ENCODE measurements at places on chromosomes 3 and 15.

GRCh38 chr15:77790481-77790880 is 157.8 kb upstream of the LINGO1 start:
- DNase-seq = no peak

DNA sequence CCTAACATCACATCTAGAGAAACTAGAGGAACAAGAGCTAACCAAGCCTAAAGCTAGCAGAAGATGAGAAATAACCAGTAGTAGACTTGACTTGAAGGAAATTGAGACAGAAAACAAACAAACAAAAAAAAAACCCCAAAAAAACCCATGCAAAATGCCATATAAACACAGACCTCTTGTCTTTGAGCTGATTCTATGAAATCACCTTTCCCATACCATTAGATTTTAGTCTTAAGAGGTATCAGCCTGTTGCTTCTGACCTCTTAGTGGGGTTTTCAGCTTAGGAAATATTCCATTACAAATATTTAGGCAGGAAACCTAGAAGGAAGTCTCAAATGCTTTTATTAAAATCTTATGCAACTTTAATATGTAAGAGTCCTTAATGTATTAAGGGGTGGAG is 23.9 kb upstream of the ST3GAL6 start:
- no peak for DNase-seq

- no peak for DNase-seq
Observed at GRCh38 chr15:62357431-62357830, 192.3 kb upstream of the C2CD4B start.

DNA sequence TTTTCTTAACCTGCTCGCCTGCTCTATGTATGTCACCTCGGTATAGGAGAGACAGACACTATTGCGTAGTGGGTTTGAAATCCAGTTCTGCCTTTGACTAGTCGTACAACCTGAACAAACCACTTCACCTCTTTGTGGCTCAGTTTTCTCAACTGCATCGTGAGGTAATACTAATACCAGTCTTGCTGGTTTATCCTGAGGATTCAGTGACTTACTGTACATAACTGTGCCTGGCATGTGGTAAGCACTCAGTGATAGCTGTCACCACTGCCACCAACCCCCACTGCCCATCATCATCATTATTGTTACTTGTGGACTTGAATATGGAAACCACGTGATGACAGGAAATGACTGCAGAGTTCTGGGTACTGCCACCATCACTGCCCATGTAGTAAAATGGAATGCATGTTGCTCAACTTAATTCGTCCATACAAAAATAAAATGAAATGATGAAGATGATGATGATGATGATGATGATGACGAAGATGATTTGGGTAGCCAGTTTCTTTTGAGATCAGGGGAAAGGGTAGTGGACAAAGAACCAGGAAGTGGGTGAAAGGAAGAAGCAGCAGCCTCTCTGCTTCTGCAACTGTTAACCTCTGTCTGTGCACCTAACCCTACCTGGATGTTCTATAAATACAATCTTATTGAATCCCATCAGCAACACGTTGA is 228.1 kb downstream of the FEZF2 start:
- DNase-seq = no peak

GRCh38 chr15:73048624-73049295 is 3.5 kb upstream of the NEO1 start:
- no peak for DNase-seq

GRCh38 chr3:171729452-171730334 is 80.6 kb downstream of the PLD1 start:
- DNase-seq = peak; percentile 27

DNA sequence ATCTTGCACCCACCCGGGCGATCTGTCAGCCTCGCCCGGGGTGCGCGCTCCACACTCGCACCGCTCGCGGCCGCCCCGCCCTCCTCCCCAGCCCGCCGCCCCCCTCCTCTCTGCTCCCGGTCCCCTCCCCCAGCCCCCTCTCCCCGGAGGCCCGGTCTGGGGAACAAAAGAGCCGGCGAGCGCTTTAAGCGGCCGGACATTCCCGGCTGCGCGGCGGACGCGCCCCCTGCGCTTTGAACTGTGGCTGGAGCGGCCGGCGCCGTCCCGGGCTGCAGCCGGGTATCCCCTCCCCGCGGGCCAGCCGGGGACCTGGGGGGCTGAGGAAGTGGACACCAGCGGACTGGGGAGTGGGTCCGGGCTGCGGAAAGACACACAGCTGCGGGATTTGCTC is at the start of gene IGDCC3:
Gene IGDCC3 (minus strand): TSS at position 27 of the 391 bp plus-strand sequence. CDS start 214 bp downstream, outside the sequence.
- no peak for DNase-seq

GRCh38 chr3:135927155-135927554 is 38.4 kb upstream of the PPP2R3A start:
- no peak for DNase-seq

GRCh38 chr15:40931300-40932142 is 2.4 kb downstream of the DLL4 start:
- DNase-seq = no peak

DNA sequence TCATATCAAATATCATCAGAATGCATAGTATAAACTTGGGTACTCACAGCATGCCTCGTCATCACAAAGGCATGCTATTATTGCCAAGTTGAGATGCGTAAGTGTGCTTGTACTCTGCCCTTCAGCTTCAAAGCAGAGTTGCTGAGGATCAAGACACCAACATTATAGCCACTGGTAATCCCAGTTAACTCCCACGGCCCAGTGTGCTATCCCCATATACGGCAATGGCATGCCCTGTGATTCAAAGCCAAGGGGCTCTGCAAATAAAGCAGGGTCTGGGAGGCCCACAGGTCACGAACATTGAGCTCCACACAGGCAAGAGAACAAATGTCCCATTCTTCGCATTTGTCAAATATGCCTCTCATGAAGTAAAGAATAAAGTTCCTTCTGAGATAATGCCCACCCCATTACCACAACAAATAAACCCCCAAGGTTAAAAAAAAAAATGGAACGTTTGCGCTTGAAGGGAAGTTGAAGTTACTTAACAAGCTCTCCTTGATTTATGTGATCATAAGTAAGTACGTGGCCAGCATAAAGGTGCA is 298.1 kb upstream of the NECTIN3 start:
- DNase-seq = no peak

DNA sequence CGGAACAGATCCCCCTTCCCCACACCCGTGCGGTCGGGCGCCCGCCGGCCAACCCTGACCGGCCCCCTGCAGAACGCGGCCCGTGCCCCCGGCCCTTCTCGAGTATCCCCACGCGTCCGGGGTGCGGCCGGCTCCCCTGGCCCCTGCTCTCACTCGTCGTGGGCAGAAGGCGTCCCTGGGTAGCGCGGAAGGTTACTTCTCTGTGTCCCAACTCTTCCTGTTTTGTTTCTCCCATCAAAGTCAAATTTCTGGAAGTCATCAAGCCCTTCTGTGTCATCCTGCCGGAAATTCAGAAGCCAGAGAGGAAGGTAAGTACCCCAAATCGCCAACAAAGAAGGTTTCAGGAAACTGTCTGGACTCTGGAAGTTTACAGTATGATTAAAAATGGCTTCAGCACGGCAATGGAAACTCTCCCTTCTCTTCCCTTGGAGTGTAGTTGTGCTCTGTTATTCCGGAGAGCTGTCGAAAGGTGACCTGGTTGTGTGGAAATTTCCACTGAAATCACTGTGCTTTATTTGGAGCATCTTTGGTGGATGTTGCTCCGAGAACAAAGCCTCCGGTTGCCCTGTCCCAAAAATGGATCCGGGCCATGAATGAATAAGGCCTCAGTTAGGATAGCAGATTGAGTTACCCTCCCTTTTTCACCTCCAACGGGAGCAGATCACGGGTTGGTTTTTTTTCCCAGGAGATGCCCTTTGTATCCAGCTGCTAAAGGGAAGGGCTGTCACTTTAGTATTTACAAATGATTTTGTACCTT is 536 bp downstream of the SEC61A1 start:
- DNase-seq = peak; percentile 48

- DNase-seq = peak; percentile 40
Observed at GRCh38 chr3:71600646-71601288, 17.2 kb upstream of the FOXP1 start.

DNA sequence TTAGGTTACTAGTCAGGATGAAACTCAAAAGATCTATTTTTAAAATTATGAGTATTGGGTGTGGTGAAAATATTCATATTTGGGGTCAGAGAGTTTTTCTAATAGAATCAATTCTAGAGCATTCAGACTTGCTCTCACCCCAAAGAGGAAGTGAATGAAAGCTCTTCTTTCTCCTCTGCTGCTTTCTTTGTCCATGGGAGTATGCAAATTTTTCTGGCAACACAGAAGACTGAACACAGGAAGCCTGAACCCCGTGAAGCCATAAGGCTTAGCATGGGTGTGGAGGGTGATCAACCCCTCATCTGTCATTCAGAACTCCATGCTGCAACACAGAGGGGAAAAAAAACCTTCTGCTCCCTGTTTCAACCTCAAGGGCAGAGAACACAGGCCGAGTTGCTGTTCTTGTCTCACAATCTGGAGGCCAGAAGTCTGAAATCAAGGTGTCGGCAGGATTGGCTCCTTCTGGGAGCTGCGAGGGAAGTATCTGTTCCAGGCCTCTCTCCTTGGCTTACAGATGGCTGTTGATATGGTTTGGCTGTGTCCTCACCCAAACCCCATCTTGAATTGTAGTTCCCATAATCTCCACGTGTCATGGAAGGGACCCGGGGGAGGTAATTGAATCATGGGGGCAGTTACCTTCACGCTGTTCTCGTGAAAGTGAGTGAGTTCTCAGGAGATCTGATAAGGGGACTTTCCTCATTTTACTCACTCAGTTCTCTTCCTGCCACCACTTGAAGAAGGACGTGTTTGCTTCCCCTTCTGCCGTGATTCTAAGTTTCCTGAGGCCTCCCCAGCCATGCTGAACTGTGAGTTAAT is 33.7 kb upstream of the CD47 start:
- DNase-seq = no peak

DNA sequence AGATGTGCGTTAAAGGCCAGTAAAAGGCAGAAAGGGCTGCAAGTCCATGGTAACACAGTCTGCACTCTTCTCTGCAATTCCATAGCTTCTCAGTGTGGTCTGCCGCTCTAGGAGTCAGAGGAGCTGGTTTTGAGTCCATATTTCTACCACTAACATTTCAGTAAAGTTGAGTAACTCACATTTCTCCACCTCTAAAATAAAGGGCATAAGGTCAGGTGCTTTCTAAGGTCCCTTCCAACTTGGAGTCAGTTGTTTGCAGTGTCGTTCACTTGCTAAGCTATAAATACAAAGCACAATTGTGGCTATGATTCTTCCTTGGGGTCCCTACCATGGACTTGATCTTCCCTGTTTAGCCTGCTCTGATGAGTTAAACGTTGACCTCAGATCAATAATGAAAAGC is 171.1 kb downstream of the P3H2 start:
- DNase-seq = no peak

- DNase-seq = no peak
Observed at GRCh38 chr3:52221563-52222318, 3.7 kb downstream of the TLR9 start.

DNA sequence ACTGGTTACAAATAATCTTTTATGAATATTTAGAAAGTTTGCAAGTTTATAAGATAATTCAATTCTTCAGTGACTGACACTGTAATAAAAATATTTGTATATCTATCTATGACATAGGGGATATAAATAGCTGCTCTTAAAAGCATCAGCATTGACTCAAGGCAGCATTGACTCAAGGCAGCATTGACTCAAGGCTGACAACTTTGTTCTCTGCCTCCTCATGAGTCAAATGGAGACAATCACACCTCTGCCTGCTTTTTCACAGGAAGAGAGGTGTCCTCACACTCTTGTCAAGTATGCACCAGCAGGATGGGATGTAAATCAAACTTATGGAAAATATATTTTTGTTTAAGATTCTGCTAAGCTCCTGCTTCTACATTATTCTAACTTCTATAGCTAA is 1173.1 kb downstream of the NSUN3 start:
- no peak for DNase-seq

GRCh38 chr3:21585216-21585740 is 165.7 kb downstream of the ZNF385D start:
- DNase-seq = no peak

DNA sequence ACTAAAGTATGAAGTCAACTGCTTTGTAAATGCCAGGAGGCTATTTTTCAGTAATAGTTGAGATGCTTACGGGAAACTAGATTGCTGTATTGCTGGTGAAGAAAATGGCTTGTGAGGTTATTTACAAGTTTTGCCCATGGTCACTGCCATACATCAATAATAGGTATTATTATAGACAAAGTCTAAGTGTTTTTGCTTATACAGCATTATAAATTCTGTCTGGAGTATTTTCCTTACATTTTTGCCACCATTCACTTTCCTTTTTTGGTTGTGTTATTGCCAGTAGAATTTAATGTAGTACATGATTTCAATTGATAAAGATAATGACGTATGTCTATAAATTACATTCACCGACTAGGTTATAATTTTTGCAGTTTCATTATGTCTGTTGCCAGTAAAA is 114.2 kb downstream of the CDIN1 start:
- no peak for DNase-seq

DNA sequence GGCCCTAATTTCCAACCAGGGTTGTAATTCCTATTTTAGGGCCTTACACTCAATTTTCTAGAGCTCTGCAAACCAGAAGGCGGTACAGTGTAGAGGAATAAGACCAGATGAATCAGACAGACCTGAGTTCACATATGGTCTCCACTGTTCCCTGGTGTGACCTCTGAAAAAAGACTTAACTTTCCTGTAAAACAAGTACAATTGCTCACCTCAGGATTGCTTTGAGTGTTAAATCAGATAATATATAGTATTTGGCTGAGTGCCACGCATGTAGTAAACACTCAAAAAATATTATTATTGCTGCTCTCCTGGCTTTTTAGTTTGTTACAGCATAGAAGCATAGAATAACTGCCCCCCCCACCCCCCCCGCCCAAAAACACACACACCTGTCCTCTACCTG is 51.0 kb upstream of the STT3B start:
- no peak for DNase-seq

DNA sequence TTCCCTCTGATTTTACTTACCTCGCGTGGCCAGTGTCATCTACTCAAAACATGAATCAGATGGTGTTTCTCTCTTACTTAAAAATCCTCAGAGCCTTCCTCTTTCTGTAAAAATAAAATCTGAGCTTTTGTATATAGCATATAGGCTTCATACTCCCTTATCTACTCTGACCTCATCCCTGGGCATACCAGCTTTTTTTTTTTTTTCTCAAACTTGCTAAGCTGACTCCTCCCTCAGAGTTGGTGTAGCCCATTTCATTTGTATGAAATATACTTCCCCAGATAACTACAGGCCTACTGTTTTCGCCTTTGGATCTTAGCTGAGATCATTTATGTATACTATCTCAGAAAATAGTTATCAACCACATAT is 648.9 kb upstream of the ALCAM start:
- DNase-seq = peak; percentile 4

Measured in stomach (tissue), 19 donors.